ENCODE measurements at places on chromosomes 1 and 21. TPM values are rescaled to one million over a fixed set of nuclear protein-coding genes. Genes with fewer than 3 reads are reported as not detected.

DNA sequence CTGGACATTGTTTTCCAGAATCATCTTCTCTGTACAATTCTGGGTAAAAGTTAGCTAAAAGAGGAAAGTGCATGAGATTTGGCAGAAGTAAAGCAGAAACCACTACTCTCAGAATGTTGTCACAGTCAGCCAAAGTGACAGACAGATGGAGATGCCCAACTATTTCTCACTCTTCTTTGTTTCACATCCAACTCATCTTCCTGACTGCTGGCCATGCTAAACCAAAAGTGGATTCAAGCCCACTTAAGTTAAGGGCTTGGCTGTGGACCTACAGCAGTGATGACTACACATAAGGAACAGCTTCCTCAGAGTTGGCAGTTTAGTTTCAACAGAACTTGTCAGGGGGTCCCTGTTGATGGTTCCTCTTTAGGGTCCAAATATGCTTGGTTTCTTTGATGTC is 730.2 kb downstream of the LRRIQ3 start:
- DNase-seq = no peak

- DNase-seq = no peak
Observed at GRCh38 chr1:243397613-243398321, 141.9 kb downstream of the SDCCAG8 start.

DNA sequence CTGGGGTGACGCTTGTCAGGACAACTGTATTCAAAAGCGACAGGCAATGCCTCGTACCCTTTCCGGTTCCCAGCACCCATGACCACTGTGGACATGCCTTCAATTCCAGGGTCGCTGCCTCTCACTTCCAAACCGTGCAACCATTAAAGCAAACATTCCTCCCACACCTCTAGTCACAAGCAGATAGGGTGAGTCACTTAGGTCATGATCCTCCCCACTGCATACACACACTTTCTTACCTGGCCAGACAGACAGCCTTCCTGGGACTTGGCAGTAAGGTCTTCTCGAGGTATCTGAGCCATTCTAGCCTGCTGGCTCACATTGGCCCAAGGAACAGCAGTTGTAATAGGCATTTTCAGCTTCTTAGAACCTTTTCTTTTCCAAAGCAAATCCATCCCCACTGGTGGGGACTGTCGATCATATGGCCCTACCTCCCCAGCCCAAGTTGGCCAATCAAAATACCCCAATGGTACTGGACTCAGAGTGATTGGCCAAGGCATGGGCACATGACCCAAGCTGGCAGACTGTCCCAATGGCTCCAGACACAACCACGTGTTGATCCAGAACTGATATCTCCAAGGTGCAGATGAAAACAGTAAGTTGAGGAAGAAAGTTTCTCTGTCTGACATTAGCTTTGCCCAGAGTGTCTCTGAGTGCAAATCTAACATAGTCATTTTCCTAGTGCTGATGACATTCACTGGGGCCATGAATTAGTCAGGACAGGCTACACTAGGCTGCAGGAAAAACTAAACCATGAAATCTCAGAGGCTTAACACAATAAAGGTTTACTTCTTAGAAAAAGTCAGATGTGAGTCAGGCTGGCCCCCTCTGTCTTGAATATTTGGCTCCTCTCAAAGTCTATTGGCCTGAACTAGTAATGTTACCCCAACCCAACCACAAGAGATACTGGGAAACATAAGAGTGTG is 113.8 kb downstream of the RRAGC start:
- no peak for DNase-seq

DNA sequence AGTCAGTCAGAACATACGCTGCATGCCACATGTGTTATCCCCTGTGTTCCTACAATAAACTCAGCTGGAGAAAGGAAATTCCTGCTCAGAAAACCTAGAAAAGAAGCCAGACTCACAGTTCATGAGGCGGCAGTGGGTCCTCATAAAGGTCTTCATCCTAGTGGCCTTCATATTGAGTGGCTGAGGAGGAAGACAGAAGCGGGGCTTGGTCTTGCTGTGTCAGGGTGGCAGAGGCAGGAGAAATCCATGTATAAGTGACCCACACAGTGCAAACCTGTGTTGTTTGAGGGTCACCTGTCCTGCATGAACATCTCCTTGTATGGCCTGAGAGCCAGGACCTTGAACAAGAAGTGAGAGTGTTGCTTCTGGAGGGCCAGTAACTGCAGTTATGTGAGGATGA is 4.0 kb upstream of the WNT3A start:
- no peak for DNase-seq

DNA sequence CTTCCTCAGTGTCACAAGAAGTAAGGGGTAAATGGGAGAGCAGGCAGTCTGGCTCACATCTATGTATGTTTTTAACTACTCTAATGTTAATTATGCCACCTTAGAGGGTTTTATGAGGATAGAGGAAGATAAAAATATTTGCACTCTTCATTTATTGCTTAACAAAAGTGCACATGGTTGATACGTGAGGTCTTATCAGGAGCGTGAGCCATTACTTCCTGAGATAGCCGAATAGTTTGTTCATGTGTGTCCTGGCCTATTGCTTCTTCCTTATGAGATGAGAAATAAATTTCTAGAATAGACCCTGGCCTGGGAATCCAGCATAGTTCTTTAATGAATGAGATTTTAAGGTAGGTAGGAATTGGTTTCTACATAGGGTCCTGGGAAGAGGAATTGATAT is 471.1 kb upstream of the B3GALT2 start:
- DNase-seq = no peak

DNA sequence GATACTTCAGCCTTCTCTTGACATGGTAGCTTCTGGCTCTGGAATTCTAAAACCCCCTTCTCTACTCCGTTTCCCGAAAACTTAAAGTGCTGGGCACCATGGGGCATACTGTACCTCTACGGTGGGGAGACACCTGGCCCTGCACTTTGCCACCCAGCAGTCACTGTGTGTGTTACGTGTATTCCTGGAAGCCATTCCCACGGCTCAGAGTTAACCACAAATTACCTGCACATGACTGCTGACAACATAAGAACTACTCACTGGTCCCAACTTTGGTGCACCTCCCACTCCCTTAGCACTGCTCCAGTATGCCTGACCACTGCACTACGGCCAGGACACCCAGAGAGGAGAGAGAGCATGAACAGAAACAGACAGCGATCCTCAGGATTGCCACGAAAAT is 29.4 kb upstream of the TMPRSS2 start:
- no peak for DNase-seq

DNA sequence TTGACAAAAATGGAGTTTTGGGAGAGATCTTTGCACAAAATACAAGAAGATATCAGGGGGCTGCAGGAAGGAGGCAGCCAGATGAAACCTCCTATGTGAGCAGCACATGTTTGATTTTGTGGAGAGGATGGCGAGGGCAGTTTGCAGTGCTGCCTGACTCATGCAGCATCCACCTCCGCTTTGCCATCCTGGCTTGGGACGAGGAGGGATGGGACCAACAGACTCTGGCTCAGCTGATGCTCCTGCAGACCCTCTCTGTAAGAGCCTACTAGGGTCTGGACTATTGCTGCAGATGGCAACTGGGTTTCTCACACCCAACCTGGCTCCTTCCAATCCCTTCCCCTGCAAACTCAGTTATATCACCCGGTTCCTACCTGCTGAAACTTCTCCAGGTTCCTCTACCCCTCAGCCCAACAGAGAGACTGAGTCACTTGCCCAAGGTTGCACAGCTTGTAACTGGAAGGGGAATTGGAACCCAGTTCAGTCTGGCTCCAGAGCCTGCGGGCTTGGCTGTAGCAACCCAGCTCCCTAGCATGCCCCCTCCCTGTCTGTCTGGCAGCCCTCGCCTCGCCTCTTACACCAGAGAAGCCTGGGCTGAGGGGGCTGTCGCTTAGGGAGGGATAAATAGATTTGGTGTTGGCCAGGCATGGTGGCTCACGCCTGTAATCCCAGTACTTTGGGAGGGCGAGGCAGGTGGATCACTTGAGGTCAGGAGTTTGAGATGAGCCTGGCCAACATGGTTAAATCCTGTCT is 205.8 kb downstream of the PTPRU start:
- no peak for DNase-seq

DNA sequence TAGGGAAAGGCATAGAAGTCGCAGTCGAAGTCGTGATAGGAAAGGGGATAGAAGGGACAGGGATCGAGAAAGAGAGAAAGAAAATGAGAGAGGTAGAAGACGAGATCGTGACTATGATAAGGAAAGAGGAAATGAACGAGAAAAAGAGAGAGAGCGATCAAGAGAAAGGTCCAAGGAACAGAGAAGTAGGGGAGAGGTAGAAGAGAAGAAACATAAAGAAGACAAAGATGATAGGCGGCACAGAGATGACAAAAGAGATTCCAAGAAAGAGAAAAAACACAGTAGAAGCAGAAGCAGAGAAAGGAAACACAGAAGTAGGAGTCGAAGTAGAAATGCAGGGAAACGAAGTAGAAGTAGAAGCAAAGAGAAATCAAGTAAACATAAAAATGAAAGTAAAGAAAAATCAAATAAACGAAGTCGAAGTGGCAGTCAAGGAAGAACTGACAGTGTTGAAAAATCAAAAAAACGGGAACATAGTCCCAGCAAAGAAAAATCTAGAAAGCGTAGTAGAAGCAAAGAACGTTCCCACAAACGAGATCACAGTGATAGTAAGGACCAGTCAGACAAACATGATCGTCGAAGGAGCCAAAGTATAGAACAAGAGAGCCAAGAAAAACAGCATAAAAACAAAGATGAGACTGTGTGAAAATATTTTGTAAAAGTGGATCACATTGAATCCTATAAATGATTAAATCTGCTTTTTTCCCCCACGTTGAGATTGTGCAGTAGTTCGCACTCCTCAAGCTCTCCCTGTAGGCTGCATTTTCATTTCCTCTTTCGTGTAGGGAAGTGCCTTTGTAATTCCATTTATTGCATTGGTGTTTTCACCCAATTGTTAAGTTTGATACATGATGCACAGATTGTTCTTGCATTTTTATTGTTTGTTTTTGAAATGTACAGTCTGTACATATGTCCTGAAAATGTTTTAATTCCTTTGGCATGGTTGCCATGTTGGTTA is 7.5 kb downstream of the PRPF38B start:
- no peak for DNase-seq

DNA sequence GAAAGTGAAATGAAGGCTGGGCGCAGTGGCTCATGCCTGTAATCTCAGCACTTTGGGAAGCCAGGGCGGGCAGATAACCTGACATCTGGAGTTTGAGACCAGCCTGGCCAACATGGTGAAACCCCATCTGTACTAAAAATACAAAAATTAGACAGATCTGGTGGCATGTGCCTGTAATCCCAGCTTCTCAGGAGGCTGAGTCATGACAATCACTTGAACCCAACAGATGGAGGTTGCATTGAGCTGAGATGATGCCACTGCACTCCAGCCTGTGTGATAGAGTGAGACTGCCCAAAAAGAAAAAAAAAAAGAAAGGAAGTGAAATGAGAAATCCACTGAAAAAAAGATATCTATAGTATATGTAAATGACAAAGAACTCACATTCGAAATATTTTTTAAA is 439.9 kb downstream of the DISC1 start:
- no peak for DNase-seq

DNA sequence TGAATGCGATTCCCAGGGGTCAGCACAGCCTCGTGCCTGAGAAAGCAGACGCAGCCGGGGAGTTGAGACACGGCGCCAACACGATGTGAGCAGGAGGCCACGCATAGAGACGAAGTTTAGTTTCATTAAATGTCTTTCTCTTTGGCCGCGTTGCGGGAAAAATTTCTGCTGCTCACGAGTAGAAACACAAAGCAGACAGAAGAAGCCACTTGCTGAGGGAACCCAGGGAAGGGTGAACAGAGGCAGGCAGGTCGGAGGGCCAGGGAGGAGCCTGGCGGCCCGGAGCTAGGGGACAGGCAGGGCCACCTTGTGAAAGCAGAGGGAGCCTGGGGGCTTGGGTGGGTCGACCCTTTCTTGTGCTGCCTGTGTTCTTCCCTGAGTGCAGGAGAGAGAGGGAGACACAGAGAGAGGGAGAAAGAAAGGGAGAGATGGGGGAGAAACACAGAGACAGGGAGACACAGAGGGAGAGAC is 33.2 kb downstream of the POFUT2 start:
- no peak for DNase-seq

- DNase-seq = no peak
Observed at GRCh38 chr1:228883535-228883934, 148.3 kb downstream of the RHOU start.

GRCh38 chr1:183180634-183181056 is 5.4 kb upstream of the LAMC2 start:
- DNase-seq = peak; percentile 19

TMPRSS15 gene
- 0.18 TPM for total RNA-seq

TCEA3 gene
- total RNA-seq = 4.7 TPM

CELA2B gene
- total RNA-seq = not detected

MAP3K7CL gene
- total RNA-seq = 2.5 TPM

Measured in cerebellum (tissue), 4 donors.